ENCODE measurements at places on chromosomes 3 and 15.

- DNase-seq = no peak
Observed at GRCh38 chr3:150747886-150748683, 14.9 kb downstream of the SIAH2 start.

DNA sequence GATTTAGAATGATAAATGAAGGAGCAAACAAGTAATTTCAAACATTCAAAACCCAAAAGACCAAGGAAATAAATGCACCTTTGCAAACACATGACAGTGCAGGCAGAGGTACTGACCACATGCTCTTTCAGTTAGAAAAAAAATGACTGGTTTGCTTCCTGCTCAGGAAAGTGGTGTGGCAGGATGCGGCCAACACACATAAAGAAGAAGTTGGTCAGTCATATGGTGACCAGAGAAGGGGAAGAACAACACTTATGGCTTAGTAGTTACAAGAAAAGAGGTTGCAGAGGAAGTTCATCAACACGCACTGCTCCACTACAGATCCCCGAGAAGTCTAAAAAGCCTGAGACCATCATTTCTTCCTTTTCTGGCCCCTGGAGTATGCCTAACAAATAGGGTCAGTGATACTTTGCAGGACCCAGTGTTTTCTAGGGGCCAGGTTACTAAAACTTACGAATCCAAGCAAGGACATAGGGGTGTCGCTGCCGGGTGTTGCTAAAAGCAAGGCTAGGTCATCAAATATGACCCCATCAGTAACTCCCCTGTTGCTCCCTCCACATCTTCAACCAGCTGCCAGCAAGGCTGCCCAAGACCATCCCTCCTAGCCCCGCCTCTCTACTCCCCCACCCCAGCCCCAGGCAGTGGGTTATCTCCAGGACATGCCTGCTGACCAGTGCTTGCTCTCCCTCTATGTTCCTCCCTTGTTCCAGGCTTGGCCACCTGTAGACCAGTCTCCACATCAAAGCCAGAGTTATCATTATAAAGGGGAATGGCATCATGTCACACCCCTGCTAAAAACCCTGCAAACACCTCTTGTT, 11.2 kb downstream of the ATP8B4 start:
- no peak for DNase-seq

- no peak for DNase-seq
Observed at GRCh38 chr3:148455098-148455497, 242.6 kb upstream of the AGTR1 start.

GRCh38 chr15:51006336-51006985, 88.2 kb downstream of the TNFAIP8L3 start:
- no peak for DNase-seq

GRCh38 chr3:195250473-195251251, 20.3 kb downstream of the XXYLT1 start:
- DNase-seq = no peak

- peak; percentile 55 for DNase-seq
Observed at GRCh38 chr15:77118882-77119321, 48.0 kb upstream of the TSPAN3 start.

- no peak for DNase-seq
Observed at GRCh38 chr3:65173841-65174240, 486.0 kb upstream of the ADAMTS9 start.

- no peak for DNase-seq
Observed at GRCh38 chr3:114867835-114868503, 279.1 kb downstream of the ZBTB20 start.

DNA sequence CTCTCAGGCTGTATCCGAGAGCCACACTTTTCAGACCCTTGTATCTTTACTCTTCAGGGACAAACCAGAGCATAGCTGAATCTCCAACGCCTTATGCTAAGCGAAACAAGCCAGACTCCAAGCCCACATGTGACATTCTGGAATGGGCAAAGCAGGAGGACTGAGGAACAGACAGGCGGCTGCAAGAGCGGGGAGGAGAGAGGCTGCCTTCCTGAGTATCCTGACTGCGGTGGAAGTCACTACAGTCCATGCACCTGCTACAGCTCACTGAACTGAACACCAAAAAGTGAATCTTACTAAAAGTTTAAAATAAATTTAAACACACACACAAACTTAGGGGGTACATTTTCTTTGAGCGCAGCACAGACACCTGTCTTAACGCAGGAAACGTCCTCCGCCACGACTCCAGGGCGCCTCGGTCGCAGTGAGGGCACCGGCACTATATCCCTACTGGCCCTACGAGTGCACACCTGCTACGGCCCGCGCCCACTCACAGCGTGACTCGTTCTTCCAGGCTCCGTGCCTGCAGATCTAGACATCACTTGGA, 1.4 kb downstream of the CYFIP1 start:
- DNase-seq = no peak

GRCh38 chr3:169153656-169154055, 509.9 kb downstream of the MECOM start:
- DNase-seq = no peak

- DNase-seq = no peak
Observed at GRCh38 chr3:156676768-156677479, 2.5 kb downstream of the TIPARP start.

GRCh38 chr3:160346511-160346910, 52.5 kb downstream of the IFT80 start:
- no peak for DNase-seq

- no peak for DNase-seq
Observed at GRCh38 chr3:69961706-69962439, 37.7 kb upstream of the SAMMSON start.

- no peak for DNase-seq
Observed at GRCh38 chr15:42239528-42240182, 31.6 kb upstream of the VPS39 start.

DNA sequence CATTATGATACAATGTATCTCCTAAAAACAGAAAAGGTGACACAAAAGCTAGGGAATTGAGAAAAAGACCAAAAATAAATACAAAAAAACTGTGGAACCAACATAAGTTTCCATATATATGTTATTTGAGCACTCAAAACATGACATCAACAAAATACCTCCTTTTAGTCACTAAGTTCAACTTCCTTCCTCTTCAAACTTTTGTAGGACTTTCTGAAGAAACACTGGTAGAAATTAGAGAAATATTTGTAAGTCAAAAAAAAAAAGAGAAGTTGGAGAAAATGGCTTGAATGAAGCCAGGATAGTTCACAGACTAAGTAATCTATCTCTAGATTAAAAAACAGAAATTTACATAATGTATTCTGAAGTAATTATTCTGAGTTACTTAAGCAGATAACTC, 208.4 kb upstream of the ALCAM start:
- no peak for DNase-seq

GRCh38 chr15:91865486-91865885, 12.0 kb downstream of the SLCO3A1 start:
- DNase-seq = no peak

- DNase-seq = no peak
Observed at GRCh38 chr3:153552887-153553604, 391.0 kb downstream of the RAP2B start.

GRCh38 chr3:169400874-169401273, 262.6 kb downstream of the MECOM start:
- DNase-seq = no peak

GRCh38 chr3:11136116-11136515, 18.2 kb upstream of the HRH1 start:
- DNase-seq = no peak

DNA sequence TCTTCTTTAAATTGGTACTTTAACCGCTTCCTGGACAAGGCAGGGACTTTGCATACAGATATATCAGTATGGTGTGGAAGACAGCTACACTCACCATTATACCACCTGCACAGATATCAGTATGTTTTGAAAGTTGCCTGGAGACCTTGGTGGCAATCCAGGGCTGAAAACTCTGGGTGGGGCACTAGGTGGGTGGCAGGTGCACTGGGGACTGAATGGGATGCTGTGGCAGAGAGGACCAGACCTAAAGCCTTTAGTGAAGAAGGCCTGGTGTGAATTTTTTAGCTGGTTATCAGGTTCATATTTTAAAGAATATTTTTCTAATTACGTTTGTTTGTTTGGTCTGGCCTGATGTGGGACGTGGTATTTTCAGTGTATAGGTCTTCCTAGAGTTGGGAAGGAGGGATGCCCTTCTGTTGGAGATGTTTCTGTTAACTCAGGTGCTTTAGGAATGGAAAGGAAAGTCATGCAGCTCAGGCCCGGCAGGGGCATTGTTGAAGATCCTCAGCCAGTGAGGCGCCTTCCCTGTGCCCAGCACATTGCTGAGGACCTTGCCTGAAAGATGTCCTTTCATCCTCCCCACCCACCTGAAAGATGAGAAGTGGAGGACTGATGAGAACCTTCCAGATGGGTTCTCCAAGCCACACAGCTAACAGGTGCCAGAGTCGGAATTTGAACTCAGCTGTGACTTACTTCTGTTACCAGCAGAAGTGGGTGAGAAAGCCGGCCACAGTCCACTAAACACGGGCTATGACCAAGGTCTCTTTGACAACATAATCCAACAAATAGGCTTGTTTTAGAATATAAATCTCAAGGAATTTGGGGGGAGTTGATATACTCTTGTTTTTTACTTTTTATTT, 77.3 kb downstream of the APBA2 start:
- no peak for DNase-seq

DNA sequence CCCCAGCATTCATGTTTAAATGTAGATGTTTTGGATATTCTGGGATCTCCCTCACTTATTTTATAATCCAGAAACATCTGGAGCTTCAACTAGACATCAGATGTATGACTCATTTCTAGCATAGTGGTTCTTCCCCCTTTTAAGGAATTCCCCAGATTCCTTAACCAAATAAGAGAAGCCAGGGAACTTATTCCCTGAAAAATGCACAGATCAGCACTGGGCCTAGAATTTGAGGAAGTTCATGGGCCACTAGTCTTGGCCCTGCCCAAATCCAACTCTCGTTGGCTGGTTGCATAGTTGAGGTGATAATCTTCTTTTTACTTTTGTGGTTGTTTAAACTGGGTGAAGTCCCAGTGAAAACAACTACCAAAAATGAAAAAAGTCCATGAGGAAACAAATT, 20.4 kb downstream of the RARRES1 start:
- no peak for DNase-seq

- DNase-seq = no peak
Observed at GRCh38 chr3:81995329-81995728, 233.9 kb upstream of the GBE1 start.

- no peak for DNase-seq
Observed at GRCh38 chr3:172259111-172259541, 189.1 kb downstream of the GHSR start.

- peak; percentile 74 for DNase-seq
Observed at GRCh38 chr15:40871749-40872617, 2.1 kb downstream of the RHOV start.

- no peak for DNase-seq
Observed at GRCh38 chr3:16058521-16058920, 116.0 kb upstream of the GALNT15 start.

DNA sequence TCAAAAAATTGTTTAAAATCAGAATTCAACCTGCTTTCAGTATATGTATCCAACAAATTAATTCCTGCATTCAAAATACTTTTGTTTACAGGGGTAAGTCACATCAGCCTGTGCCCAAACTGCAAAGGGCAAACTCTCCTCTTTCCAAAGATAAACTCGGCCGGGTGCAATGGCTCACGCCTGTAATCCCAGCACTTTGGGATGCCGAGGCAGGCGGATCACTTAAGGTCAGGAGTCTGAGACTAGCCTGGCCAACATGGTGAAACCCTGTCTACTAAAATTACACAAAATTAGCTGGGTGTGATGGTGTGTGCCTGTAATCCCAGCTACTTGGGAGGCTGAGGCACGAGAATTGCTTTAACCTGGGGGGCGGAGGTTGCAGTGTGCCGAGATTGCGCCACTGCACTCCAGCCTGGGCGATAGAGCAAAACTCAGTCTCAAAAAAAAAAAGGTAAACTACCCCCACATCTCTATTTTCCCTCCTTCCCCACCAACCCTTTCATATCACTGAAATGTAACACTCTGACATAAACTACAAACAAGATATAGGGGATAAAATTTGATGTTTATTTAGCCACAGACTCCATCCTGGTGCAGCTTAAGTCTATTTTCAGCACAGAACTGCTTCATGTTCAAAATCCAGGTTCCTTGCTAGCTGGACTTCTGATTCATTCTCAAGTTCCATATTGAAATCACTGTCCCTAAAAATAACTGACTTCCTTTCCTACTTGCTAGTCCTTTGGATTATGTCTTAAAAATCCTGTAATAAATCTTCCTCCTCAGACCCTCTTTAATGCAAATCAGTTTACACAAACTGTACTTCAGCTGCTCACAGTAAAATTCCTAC, 15.4 kb downstream of the UBP1 start:
- no peak for DNase-seq

DNA sequence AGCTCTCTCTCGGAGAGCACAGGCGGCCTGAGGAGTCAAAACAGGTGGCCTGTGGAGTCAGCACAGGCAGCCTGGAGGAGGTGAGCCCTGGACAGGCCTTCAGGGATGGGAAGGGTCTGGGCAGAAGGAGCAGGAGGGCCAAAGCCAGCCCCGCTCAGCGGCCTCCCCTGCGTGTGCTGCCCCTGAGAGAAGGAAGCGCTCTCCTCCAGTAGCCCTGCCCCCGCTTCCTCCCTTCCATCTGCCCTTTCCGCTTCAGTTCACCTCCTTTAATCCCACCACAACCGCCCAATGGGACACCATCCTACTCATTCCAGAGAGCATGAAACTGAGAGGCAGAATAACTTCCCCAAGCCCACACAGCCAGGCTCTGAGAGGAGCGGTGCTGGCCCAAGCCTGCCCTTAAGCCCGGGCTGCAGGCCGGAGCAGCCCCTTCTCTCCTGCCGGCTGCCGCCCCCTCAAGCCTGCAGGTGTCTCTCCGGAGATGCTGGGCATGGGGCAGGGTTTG, 3.2 kb upstream of the NR2E3 start:
- peak; percentile 50 for DNase-seq

DNA sequence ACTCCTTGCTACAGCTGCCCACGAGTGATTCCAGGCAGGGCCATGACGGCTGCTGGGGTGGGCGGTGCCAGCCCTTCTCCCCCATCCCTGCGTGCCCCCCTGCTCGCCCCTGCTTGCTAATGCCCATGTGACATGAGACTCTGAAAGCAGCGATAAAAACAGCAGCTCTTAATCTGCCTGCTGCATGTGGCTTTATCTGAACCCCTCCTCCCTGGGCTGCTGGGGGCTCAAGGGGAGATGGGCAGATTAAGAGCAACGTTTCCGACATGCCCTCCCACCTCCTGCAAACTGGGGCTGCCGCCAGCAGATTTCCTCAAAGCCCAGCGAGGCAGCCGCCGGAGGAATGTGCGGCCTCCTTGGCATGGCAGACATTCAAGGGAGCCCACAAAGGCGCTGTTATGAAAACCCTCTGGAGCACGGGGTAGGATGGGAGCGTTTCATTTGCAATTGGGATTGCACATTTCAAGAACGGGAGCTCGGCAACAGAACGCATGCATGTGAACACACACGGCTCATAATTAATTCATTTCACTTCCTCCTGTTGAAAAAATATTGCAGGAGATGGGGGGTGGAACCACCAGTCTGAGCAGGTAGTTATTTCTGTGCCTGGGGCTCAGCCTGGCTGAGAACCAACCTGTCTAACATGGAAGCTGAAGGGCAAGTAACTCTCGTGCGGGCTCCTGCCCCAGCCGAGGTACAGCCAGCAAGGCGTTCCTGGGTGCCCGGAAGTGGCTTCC, 504.2 kb upstream of the PROK2 start:
- peak; percentile 42 for DNase-seq

DNA sequence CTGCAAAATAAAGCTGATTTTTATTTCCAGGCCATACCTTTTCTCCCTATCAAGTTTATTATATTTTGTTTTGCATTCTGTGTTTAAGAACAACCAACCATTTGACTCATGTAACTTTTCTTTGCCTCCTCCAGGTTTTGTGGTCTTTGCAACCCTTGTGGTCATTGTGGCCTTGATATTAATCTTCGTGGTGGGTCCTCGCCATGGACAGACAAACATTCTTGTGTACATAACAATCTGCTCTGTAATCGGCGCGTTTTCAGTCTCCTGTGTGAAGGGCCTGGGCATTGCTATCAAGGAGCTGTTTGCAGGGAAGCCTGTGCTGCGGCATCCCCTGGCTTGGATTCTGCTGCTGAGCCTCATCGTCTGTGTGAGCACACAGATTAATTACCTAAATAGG, 27.6 kb downstream of the NIPA2 start:
- no peak for DNase-seq
